ENCODE measurements at places on chromosomes 1 and 21.

- no peak for DNase-seq
Observed at GRCh38 chr1:191729742-191730141, 428.5 kb upstream of the RGS18 start.

DNA sequence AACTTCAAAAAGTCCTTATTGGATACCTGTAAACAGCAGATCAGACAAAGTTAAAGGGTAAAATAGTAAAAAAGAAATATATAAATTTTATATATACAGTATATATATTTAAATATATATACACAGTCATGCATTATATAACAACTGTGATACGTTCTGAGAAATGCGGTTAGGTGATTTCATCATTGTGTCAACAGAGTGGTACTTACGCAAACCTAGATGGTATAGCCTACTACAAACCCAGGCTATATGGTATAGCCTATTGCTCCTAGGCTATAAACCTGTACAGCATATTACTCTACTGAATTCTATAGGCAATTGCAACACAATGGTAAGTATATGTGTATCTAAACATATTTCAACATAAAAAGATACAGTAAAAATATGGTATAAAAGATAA is 222.7 kb downstream of the NUF2 start:
- no peak for DNase-seq

- DNase-seq = no peak
Observed at GRCh38 chr1:211635597-211636205, 39.7 kb downstream of the NEK2 start.

- no peak for DNase-seq
Observed at GRCh38 chr1:212301580-212301979, 16.4 kb downstream of the PPP2R5A start.

DNA sequence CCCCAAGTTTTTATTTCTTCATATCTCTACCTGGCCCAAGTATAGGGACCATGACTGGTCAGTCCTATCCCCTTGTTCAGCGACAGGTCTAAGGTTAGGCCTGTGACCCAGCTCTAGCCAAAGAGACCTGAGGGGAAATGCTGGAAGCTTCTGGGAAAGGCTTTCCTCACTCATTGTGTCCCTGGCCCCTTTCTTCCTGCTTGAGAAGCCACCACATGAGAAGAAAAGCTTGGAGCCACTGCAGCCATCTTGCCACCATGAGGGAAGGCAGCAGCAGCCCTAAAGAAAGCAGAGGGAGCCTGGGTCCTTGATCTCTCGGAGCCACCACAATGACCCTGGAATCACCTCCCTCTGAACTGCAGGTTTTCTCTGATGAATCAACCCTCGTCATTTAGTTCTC is 43.4 kb downstream of the ATF3 start:
- no peak for DNase-seq

GRCh38 chr21:35024071-35024420 is 25.1 kb downstream of the RUNX1 start:
- no peak for DNase-seq

GRCh38 chr1:204471687-204472086 is 22.9 kb downstream of the PIK3C2B start:
- no peak for DNase-seq

GRCh38 chr1:222716393-222716792 is 4.0 kb downstream of the BROX start:
- DNase-seq = no peak

- DNase-seq = no peak
Observed at GRCh38 chr1:214739621-214740238, 136.7 kb downstream of the CENPF start.

GRCh38 chr1:59593798-59594790 is 220.7 kb upstream of the HOOK1 start:
- no peak for DNase-seq

DNA sequence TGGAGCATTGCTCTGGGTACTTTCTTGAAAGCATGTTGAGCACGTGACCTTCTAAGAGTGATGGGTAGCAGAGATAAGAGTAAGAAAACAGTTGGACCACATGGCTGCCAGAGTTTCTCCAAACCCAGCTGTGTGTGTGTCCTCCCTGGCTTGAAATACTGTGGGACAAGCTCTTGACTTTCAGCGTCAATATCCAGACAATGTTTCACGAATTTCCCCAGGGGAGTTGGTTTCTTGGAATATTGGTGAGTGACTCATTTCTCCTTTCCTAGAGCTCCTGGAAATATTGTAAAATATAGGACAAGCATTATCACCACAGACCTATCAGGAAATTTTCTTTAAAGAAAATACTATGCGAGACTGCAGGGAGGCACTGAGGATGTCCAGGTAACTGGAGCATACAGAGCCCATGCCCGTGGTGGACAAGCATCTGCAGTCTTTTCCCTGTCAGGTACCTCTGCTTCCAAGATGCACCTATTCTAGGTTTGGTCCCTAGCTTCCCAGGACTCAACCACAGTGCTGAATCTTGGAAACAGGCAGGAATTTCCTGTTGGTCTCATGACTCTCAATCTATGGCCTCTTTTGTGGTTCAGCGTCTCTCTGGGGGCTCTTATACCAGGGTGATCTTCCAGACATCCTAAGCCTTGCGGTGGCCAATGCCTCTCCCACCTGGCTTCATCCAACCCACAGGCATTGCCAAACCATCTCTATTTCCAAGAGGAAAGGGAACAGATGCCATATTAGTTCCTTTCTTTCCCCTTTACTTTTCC is 67.4 kb downstream of the KCNJ6 start:
- no peak for DNase-seq

- no peak for DNase-seq
Observed at GRCh38 chr1:208654241-208654640, 410.1 kb upstream of the PLXNA2 start.

GRCh38 chr1:10866321-10867093 is 70.1 kb upstream of the CASZ1 start:
- peak; percentile 16 for DNase-seq

- DNase-seq = no peak
Observed at GRCh38 chr1:156497743-156498431, 2.7 kb downstream of the MEF2D start.

DNA sequence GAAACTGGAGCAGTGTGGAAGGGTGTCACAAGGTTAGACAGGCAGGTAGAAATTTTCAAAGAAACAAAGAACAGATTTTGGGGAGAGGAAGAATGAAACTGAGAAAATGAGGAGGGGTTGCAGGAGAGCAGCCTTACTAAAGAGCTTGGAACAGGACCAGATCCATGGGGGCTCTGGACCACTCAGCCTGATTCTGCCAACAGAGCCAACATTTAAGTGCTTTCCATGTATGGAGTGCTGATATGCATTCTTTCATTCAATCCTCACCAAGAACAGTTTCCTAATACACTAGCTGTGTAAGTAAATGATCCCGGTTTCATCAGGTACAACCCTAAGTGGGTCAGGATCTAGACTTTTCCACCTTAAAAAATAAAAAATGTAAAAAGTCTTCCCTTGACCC is 16.2 kb downstream of the LPGAT1 start:
- no peak for DNase-seq

DNA sequence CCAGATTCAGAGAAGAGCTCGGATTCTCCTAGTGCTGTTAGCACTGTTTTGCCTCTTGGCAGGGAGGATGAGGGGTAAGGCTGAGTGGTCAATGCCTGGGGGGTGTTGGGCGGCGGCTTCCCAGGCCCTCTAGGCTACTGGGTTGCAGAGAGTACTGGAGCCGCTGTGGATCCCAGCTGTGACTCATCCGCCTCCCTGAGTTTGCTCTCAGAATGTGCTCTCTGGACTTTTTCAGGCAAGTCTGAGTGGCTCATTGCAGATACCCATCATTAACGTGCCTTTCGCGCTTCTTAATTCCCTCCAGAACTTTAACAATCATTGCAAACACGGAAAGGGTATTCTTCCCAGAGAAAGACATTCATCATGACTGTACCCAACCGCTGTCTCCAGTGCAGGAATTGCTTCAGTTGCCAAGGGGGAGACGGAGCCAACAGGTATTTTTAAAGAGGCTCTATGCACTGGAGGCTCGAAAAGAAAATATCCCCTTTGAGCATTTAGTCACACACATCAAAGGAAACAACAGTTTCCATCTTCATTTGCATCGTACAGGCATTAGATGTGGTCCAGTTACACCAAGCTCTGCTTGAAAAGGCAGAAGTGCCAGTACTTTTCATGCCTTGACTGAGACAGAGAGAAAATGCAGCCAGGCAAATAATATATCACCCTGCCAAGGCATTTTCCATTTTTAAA is 14.4 kb upstream of the CAMTA1 start:
- no peak for DNase-seq

GRCh38 chr21:42518215-42518614 is 4.6 kb downstream of the SLC37A1 start:
- DNase-seq = no peak

DNA sequence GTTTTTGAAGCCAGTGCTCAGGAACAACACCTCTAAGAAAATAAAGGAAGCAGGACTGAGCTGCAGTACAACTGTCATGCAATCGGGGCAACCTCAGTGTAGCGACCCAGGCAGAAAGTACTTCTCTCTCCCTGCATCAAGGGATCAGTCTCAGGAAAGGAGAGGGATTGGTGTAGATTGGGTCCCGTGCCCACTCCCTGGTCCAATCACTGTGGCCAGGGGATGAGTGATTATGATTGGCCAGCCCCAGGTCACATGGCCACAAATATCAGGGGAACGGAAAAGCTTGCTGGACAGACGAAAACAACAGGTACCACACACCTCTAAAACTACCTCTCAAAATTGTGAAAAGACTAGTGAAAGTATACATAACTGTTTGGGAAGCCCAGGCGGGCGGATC is 136.2 kb upstream of the F3 start:
- no peak for DNase-seq

- no peak for DNase-seq
Observed at GRCh38 chr1:41661428-41662060, 177.1 kb upstream of the EDN2 start.

GRCh38 chr1:223670458-223671159 is 5.1 kb upstream of the CAPN8 start:
- no peak for DNase-seq

GRCh38 chr1:91731815-91732214 is 154.1 kb downstream of the TGFBR3 start:
- DNase-seq = no peak
